ENCODE measurements at places on chromosomes 7 and 10.

DNA sequence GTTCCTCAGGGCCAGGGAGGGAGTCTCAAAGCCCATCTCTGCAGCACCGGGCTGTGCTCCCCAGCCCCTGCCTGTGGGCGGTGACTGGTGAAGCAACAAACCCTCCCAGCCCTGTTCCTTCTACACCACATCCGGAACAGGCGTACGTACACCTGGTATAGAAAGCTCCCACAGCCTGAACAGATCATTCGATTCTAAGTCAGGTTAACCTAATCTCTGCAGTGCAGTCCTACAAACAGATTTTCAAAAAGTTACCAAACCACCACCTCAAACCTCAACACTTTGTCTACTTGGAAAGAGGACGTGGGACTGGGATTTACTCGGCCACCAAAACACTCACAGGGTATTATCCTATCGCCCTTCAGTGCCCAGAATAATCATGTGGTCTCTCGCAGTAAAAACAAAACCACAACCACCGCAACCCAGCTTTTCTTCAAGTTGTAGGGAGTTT, 238.4 kb downstream of the DIP2C start:
- DNase-seq, result peak; percentile 65

GRCh38 chr7:134179036-134180011, 52.2 kb downstream of the LRGUK start:
- DNase-seq, result no peak

GRCh38 chr10:93065675-93066543, 5.3 kb downstream of the CYP26C1 start:
- peak; percentile 35 for DNase-seq

GRCh38 chr7:25884265-25884828, 267.7 kb upstream of the NFE2L3 start:
- DNase-seq, result no peak

DNA sequence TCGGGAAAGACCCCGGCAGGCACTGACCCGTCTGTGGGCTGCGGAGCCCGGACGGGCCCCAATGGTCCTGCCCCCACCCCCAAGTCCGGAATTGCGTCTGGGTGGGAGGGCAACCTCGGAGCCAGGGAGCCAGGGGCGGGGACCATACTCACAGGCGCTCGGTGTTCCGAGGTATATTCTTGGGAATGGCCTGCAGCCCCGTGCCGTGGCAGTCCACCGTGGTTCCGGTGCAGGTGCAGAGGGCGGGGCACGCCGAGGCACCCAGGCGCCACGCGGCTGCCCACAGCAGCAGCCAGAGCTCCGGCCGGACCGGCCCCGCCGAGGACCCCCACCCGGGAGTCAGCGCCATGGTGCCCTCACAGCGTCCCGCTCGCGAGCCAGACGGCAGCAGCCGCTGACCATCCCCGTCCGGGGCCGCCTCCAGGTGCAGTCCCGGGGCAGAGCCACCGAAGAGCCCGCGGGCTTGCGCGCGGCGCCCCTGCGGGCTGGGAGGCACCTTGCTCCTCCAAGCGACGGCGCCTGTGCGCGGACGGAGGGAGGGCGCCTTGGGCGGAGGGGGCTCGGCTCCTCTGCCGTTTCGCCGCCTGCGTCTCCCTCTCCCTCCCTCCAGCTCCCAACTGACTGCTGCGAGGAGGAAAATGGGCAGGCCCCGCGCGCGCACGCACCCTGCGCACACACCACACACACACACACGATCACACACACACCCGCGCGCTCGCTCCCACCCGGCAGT, at the start of gene SLIT1:
TSS of gene SLIT1 (minus strand) at position 634 of the 733 bp plus-strand sequence. CDS start at position 349, 285 bp downstream.
- no peak for DNase-seq

- DNase-seq, result no peak
Observed at GRCh38 chr10:34539533-34540315, 275.4 kb downstream of the PARD3 start.

- no peak for DNase-seq
Observed at GRCh38 chr7:41975849-41976248, 261.2 kb downstream of the GLI3 start.

DNA sequence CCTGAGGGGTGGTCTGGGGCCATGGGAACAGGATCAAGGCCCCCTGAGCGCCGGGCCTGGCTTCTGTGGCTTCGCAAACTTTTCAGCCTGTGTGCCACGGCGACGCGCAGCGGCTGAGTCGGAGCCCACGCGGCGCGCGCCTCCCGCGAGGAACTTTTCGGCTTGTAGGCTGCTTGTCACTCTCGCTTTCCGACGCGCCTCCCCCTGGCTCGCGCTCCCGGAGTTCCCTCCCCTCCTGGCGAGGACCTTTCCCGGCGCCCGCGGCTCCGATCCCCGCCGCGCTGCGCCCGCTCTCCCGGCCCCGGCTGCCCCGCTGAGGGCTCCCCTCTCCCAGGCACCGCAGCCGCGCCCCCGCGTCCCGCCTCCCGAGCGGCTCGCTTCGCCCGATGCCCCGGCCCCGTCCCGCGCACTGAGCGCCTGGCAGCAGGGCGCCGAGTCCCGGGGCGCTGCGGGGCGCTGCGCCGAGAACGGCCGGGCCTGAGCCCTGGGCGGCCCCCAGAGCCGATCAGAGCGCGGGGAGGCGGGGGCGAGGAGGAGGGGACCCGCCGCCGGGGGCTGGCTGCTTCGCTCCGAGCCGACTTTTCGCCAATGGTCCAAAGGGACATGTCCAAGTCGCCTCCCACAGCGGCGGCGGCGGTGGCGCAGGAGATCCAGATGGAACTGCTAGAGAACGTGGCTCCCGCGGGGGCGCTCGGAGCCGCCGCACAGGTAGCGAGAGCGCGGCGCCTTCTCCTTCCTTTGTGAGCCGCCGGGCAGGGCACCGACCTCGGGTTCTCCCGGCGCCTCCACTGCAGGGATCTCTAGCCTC, at the start of gene CACNB2:
TSS of gene CACNB2 (plus strand) at position 276 of the 808 bp plus-strand sequence.
- peak; percentile 18 for DNase-seq

DNA sequence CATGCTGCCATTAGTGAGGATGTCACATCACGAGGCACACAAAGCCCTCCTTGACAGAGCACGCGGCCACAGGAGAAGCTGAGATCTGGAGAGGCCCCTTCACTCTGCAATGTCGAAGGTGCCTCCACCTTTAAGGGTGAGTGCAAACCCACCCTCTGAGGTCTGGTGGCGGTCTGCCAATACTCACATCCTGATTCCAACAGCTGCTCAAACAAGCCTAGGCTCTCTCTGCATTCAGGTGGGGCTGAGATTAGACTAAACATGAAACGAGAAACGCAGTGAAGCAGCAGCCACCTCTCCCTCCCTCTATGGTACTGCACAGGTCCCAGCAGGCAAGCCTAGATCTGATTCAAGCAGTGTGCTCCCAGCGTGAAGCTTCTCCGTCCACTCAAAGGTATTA, 151.8 kb downstream of the TCERG1L start:
- DNase-seq, result no peak

DNA sequence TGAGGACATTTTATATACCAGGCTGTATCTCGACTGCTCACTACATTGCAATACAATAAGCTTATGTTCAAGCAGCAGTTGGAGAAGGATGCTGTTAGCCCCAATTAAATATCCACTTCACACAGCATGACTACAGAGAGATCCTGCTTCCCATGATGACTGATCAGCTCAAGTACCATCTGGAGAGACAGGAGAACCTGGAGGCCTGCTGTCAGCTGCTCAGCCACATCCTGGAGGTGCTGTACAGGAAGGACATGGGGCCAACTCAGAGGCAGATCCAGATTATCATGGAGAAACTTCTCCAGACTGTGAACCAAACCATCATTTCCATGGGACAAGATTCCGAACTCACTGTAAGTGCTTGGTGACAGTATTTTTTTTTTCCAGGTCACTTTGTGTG, 22.5 kb downstream of the RNF133 start:
- DNase-seq, result no peak

GRCh38 chr7:142602756-142603155, 146.5 kb upstream of the PRSS1 start:
- DNase-seq, result no peak

DNA sequence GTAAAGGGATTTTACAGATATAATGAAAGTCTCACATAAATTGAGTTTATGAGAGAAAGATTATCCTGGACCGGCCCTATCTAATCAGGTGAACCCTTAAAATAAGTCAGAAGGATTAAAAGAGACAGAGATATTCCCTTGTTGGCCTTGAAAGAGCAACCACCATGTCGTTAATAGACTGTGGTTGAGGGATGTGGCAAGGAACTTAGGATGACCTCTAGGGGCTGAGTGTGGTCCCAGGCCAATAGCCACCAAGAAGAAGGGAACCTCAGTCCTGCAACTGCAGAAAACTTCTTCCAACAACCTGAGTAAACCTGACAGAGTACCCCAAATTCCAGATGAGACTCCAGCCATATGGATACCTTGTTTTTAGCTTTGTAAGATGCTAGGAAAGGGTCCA, 121.5 kb downstream of the POLR1F start:
- no peak for DNase-seq

GRCh38 chr10:96721207-96721572, 876 bp upstream of the PIK3AP1 start:
- no peak for DNase-seq

- DNase-seq, result no peak
Observed at GRCh38 chr10:99170116-99170675, 65.5 kb downstream of the HPSE2 start.

DNA sequence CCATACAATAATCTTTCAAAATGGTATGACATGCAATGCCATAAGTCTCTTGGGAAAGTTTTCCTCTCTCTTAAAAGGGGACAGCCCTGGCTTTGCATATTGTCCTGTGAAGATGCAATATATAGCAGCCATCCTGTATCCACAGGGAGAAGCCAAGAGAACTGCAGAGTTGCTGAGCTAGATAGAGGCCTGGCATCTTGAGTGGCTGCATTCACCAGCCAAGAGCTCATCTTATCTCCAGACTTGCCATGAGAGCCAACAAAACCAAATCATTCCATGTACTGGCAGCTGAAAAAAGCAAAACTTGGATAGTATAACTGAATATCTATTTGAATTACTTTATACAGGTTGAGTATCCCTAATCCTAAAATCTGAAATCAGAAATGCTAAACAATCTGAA, 348.8 kb downstream of the CALN1 start:
- no peak for DNase-seq

- no peak for DNase-seq
Observed at GRCh38 chr10:60350400-60350799, 39.3 kb downstream of the ANK3 start.

DNA sequence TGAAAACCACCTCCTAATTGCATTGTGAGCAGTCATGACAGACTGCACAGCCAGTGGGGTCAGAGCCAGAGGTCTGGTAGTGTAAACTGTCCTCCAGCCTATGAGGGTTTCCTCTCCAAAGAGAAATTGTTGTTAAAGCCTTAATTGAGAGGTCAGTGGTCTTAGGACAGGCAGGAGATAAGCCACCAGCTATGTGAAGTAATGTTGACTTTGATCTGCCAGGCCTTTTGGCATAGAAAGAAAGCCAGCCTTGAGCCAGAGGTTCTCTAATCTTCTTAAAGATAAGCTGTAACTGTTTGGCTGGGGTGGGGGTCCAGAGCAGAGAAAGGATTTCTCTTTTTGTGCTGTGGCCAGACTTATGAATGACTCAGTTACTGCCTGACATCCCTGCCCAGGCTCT, 248.4 kb downstream of the WDR11 start:
- DNase-seq, result no peak

Data from GM13976 (cell line).